Uterine smooth muscle cell (primary cell): ENCODE measurements at places on chromosomes 11 and 22. TPM values are rescaled to one million over a fixed set of nuclear protein-coding genes. Genes with fewer than 3 reads are reported as not detected.

CCDC73 gene
- under 0.01 TPM in 1 of 2 replicates, not detected in the other for total RNA-seq

BIK gene
- not detected in 2 replicates for total RNA-seq

LDLRAD3 gene
- total RNA-seq, result 2.4 and 5.0 TPM in 2 replicates

SIK2 gene
- total RNA-seq, result 5.9 and 6.1 TPM in 2 replicates

APOL1 gene
- 9.8 and 21.5 TPM in 2 replicates for total RNA-seq

KRTAP5-4 gene
- total RNA-seq, result not detected in 2 replicates
